ENCODE measurements at places on chromosomes 7 and 10.

DNA sequence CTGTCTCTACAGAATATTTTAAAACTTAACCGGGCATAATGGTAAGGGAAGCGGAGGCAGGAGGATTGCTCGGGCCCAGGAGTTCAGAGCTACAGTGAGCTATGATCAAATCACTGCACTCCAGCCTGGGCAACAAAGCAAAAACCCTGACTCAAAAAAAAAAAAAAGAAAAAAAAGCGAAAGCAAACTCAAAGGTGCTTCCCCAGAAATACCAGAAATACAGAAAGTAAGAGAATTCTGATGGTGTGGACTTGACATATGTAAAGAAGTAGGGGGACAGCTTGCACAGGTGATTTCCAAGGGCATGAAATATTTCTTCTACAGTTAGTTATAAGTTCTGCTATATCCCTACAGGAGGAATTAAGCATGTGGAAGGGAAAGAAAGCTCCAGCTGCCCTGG lies 69.7 kb upstream of the APBB1IP start:
- DNase-seq = no peak

GRCh38 chr10:96482815-96483588 lies 30.7 kb downstream of the TLL2 start:
- no peak for DNase-seq

- no peak for DNase-seq
Measured at GRCh38 chr10:97519342-97519741, 20.6 kb downstream of the UBTD1 start.

GRCh38 chr10:104268713-104269645 lies at the start of gene GSTO2:
Gene GSTO2 (plus strand): TSS chr10:104269184. CDS start chr10:104274916, 5,732 bp downstream.
- DNase-seq = peak; percentile 96

GRCh38 chr10:129775681-129776080 lies 188.4 kb downstream of the EBF3 start:
- DNase-seq = no peak

GRCh38 chr10:119761106-119761505 lies 35.3 kb downstream of the INPP5F start:
- no peak for DNase-seq

GRCh38 chr10:78058562-78058961 lies 24.9 kb downstream of the RPS24 start:
- DNase-seq = no peak

DNA sequence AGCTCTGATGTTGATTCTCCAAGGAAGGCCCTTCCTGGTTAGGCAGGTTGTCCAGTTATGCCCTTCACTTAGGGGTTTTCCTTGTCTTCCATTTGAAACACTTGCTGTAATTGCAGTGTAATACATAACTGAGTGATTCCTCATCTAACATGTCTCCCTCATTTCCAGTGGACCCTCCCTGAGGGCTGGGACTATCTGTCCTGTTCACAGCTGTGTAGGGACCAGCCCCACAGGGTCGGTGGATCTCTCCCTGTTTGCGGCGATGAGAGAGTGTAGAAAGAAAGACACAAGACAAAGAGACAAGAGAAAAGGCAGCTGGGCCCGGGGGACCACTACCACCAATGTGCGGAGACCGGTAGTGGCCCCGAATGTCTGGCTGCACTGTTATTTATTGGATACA lies 135.9 kb upstream of the EEPD1 start:
- DNase-seq = no peak
